ENCODE measurements at places on chromosomes 4 and X.

DNA sequence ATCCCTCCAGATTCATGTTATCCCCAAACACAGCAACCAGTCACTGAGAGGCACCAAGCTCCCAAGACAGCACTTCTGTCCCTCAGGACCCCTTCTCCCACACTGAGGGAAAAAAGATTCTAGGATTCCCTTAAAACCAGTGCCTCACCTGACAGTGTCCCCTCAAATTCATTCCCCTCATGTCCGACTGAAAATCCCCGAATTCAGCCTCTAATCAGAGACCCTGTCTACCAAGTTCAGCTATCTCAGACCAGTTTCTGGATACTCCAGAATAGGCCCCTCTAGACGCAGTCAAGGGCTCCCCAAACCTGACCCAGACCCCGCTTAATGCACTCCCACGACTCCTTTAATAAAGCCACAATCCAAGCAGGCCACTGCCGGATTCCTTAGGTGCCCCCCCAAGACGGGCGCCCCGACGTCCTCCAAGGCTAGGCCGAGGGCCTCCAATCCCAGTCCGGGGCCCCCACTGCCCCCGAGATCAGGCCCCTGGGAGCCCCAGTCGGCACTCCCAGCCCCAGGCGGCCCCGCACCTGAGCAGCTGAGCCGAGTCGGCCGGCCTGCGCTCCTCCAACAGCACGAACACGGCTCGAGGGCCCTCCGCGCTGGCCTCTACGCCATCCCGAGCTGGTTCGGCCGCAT, 457 bp downstream of the TFE3 start:
- no peak for DNase-seq

- no peak for DNase-seq
Measured at GRCh38 chr4:158181906-158182305, 9.1 kb upstream of the GASK1B start.

DNA sequence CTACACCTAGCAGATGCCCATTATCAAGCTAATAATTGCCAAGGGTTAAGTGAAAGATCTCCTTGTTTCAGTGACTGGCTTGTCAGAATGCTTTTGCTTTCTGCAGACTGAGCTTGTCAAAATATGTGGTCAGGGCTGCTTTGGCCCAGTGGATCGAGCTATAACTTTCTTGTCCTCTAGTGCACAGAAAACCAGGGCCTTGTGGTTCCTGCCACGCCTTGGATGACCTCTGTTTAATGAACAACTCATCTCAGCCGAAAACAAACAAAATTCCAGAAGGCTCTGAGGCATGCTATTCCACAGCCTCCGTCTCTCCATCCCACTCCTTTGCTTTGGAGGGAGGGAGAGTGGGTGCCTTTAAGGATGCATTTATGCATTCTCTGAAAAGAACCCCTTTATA, 11.3 kb downstream of the EVC start:
- no peak for DNase-seq

DNA sequence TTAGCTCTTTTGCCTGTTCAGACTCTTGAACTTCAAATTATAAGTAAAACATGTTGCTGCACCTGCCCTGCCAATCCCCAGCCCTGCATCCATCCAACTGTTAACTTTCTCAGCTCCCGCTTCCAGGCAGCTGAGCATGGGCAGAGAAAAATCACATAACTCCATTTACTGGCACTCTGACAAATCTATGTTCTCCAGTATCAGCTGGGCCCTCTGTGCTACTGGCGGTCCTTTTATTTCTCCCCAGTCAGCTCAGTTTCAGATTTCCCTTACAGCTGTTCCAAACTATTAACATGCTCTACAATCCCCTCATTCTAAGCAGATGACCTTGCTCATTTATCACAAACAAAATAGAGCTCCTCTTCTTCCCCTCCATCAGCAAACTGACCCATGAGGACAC, 240.4 kb upstream of the TET2 start:
- no peak for DNase-seq

- DNase-seq: no peak
Measured at GRCh38 chrX:39757971-39758370, 339.8 kb downstream of the BCOR start.

DNA sequence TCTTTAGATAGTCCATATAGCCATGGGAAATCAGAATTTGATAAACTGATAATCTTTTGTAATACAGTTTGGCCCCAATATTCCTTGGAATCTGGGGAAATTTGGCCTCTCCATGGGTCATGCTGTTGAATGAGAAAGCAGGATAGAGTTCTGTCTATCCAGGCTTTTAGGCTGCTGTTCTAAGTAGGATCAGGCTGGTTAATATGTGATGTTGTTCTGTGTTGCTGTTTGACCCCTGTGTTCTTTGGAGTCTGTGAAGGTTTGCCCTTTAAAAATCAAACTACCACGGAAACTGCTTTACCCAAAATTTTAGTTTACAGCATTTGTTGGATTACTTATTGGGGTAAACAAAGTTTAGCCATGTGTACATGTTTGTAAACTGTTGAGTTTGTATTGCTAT, 114.5 kb downstream of the ZNF330 start:
- DNase-seq: no peak

GRCh38 chr4:156954587-156954986, 17.0 kb downstream of the PDGFC start:
- DNase-seq: peak; percentile 55

GRCh38 chr4:7055111-7055989, 12.2 kb downstream of the TADA2B start:
- DNase-seq: no peak

GRCh38 chr4:106676173-106676921, 307.8 kb upstream of the GIMD1 start:
- peak; percentile 72 for DNase-seq

GRCh38 chrX:124212622-124213021, 119.8 kb upstream of the TEX13D start:
- DNase-seq: no peak

GRCh38 chrX:21989384-21989783, 42.7 kb upstream of the PHEX start:
- no peak for DNase-seq

DNA sequence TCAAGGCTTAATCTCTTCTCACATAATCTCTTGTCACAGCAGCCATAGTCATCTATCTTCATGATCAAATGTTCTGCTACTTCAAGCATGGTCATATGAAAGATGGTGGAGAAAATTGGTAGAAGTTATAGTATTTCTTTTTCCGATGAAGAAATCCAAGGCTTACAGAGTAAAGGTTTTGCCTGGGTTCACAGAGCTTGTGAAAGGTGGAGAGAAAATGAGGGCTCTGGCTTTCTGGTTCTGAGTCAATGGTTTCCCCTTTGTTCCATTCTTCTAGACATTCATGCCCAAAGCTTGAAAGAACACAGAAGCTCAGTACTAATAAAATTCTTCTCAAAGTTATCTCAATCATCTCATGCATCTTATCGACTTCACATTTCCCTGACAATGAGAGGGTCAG, 36.1 kb downstream of the CLNK start:
- no peak for DNase-seq

DNA sequence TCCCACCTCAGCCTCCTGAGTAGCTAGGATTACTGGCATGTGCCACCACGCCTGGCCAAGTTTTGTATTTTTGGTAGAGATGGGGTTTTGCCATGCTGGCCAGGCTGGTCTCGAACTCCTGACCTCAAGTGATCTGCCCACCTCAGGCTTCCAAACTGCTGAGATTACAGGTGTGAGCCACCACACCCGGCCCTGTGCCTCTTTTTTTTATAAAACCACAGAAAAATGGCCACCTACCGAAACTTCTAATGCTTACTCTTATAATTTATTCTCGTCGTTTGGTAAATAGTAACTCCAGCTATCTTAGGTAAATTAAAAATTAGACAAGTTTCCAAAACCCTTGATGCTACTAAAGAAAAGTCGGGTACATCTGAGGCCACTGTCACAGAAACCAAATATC, 54.4 kb downstream of the IRF2 start:
- DNase-seq: no peak

All from Kasumi-1 (cell line).